NCI-H2107 (cell line): ENCODE measurements at places on chromosomes 2 and 18.

DNA sequence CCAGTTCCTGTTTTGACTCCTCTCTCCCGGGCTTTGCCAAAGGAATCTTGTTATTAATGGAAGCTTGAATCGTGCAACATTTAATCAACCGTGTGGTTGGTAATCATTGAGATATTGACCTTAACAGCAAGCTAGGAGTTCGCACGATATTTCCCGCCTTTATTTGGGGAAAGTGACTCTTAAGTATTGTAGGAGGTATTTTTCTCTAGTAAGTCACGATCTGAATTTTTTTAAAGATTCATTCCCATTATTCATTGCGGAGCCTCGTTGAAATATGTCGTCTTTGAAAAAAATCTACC, 663 bp downstream of the NUP35 start:
- DNase-seq, result no peak

DNA sequence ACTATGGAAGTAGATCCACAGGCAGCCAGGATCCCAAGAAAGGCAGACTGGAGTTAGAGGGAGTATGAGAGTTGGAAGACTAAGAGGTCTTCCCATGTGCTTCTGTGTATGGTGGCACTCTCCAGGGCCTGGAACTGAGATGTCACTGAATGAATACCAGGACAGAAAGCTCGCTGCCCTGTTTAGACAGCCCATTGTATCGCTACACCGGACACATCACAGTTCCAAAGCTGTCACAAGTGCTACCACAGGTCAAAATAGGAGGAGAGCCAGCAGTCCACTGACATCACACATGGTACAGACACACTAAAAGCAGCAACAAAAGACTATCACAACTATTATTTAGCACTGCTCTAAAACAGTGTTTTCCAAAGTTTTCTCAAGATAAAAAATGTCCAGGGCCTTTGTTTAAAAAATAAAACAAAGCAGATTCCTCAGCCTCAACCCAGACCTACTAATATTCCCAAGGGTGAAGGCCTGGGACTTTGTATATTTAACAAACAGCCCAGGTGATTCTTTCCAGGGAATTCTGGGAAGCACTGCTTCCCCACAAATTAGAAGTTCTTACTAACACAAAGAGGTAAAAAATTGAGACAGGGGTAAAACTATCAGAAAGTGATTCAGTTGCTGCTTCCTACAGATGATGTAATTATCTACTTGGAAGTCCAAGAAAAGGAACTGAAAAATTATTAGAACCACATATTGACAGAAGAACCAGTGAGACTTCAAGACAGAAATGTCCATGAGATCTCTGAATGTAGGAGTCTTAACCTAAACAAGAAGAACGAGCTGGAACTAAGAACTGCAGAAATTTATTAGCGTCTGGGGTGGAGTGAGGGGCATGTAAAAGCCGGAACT, 116.0 kb downstream of the DTNB start:
- no peak for DNase-seq

GRCh38 chr18:56684277-56684676, 33.1 kb downstream of the WDR7 start:
- DNase-seq, result no peak

GRCh38 chr2:120771111-120771780, 35.6 kb downstream of the GLI2 start:
- no peak for DNase-seq

DNA sequence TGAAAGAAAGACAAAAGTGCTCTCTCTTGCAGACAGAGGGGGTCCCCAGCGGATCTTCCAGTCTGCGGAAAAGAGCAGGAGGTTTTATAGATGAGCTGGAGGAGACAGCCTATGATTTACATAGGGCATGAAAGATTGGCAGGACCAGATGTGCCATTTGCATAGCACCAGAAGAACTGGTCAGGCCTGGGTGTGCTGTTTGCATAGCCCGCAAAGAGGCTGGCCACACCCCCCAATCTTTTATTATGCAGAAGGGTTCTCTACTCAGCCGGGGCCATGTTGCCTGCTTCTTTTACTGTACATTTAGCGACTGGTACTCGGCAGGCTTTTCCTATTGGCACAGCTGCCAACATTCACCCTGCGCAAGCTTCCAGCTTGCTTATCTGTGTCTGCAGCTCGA, 317.6 kb downstream of the GALR1 start:
- no peak for DNase-seq

DNA sequence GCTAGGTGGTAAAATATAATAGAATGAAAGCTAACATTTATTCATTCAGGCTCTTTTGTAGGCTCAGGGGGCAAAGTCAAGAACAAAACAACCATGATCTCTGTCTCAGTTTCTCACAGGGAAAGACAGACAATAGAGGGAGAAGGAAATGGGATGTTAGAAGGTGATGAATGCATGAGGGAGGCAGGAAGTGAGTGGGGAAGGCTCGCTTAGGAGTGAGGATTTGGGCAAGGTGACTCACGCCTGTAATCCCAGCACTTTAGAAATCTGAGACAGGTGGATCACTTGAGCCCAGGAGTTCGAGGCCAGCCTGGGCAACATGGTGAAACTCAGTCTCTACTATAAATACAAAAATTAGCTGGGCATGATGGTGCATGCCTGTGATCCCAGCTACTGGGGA, 88.4 kb downstream of the CTIF start:
- DNase-seq, result no peak

- DNase-seq, result no peak
Measured at GRCh38 chr2:192044496-192044895, 150.2 kb downstream of the TMEFF2 start.

DNA sequence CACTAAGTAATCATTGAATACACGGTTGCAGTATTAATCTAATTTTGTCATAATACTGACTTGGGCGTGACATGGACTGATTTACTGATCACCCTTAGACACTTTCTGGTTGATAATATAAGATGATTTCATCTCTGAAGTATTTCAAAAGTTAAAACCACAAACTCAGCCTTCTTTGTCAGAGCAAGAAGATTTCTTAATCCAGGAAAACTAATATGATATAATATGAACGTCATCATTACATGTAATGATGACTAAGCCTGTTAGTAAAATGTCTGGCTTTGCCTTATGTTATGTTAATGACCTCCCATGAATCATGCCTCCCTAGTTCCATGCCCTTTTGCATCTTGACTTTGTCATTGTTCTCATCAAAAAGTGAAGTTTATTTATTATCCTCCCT, 1325.0 kb upstream of the CDH2 start:
- DNase-seq, result no peak

GRCh38 chr2:218149848-218150440, 16.8 kb downstream of the CXCR1 start:
- no peak for DNase-seq

- DNase-seq, result no peak
Measured at GRCh38 chr2:201697899-201698298, 545 bp downstream of the MPP4 start.

- DNase-seq, result no peak
Measured at GRCh38 chr2:208713066-208713745, 306.6 kb downstream of the PTH2R start.

GRCh38 chr18:65592435-65592834, 158.4 kb upstream of the CDH7 start:
- DNase-seq, result no peak

- DNase-seq, result peak; percentile 67
Measured at GRCh38 chr2:27211943-27212625, at the start of the genes ATRAID and SLC5A6. TSS of gene ATRAID (plus strand) at chr2:27212041. CDS start at chr2:27212369, 328 bp downstream. TSS of gene SLC5A6 (minus strand) at chr2:27212268. CDS start at chr2:27207650, 4,618 bp downstream.

DNA sequence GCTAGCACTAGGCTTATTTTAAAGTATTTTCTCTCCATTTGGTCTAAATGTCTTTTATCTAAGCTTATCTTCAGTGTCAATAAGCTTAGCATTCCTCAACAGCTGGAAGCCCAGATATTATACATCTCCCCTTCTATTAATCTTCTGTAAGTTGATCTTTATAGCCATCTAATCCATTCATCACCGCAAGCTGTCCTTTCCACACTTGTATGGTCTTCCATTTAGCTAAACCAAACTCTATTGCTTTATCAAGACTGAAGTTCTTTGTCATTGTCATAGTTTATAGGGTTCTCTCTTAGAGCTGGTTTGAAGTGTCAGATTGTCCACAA, 101.3 kb upstream of the GPR45 start:
- DNase-seq, result no peak

DNA sequence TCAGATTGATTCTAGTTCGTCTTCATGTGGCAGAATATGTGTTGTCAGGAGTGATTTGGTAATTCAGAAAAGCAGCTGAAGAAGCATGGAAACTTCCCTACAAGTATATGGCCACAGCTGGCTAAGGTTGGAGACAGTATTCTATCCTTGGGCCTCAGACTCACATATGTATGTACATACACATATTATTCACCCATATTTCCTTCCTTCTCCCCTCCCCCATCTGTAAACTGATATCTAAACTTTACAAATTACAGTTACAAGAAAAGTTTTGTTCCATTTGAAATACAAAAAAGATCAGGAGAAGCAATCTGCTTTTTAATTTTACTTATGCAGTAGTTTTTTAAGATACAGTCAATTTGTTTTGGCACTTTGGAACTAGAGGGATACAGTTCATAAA, 3.1 kb downstream of the SP3 start:
- no peak for DNase-seq

DNA sequence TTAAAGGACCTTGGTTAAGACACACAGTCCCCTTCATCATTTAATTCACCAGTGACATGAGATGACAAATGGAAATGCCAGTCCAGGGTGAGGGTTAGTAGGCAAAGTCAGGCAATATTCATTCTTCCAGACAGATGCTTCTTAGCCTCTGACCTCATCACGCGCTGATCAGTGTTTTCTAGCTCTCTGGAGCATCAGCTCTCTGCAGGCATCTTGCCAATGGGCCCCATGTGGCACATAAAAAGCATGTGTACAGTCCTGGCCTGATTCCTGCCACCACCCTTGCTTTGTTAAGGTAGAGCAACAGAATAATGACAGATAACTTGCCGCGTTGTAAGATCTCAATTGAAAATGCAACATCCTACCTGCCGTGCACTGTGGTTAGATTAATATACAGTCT, 20.3 kb upstream of the NPAS2 start:
- no peak for DNase-seq

- DNase-seq, result no peak
Measured at GRCh38 chr2:137921105-137921880, 43.0 kb upstream of the HNMT start.

- DNase-seq, result no peak
Measured at GRCh38 chr18:45055811-45056210, 375.1 kb downstream of the SETBP1 start.

- no peak for DNase-seq
Measured at GRCh38 chr2:75547345-75548035, 13.2 kb downstream of the EVA1A start.

- no peak for DNase-seq
Measured at GRCh38 chr18:23340661-23341060, 112.4 kb upstream of the RIOK3 start.

DNA sequence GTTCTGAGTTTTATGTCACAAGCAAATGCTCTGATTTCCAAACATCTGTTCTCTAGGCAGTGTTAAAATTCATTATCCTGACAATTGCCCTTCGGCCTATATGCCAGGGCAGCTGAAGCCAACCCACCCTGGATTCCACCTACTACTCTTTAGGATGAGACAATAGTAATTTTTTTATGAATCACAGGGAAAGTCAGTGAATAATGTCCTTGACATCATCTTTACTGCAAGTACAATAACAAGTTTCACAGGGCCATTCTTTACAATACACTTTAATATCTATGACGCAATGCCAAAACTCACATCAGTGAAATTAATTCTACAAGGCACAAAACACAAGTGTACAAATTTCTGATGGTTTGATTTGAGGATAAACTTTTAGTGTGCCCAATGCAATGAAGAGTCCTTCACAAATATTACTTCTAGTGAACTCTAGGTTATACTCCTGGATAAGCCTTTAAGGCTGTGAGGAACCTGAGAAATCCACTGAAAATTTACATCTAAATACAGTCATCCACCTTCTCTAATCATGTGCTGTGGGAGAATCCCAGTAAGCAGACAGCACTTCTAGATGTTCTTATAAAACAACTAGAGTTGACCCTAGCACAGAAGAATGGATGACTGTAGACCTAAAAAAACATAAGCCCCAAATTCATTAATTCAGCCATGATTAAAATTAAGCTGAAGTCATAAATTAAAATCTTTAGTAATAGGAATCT, 77.3 kb upstream of the CTLA4 start:
- no peak for DNase-seq

GRCh38 chr18:3283908-3284307, 22.0 kb downstream of the MYL12B start:
- no peak for DNase-seq

GRCh38 chr2:6730649-6731532, 134.8 kb downstream of the CMPK2 start:
- DNase-seq, result no peak

GRCh38 chr18:58258692-58259342, 214.8 kb downstream of the NEDD4L start:
- DNase-seq, result no peak

GRCh38 chr2:25056098-25056821, 14.4 kb downstream of the EFR3B start:
- DNase-seq, result no peak

DNA sequence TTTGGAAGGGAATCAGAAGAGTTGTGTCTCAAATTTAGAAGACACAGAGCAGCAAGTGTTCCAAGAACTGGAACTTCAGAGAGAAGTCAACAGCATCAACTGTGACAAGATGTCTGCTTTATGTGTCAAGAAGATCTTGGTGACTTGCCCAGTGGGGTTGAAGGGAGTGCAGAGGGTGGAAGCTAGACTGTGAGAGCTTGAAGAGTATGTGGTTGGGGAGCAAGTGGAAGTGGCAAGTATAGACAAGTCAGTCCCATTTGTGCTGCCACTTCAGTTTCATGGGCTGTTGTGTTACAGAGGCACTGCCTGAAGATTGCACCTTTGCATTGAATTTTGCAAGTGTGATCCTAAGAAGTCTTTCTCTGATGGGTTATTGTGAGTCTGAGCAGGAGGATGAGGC, 68.7 kb upstream of the MC2R start:
- DNase-seq, result no peak

- no peak for DNase-seq
Measured at GRCh38 chr2:235514627-235515363, 21.0 kb downstream of the AGAP1 start.

GRCh38 chr2:6342273-6342920, 523.3 kb downstream of the CMPK2 start:
- DNase-seq, result no peak

GRCh38 chr2:118903029-118903351, 39.0 kb upstream of the MARCO start:
- DNase-seq, result no peak

DNA sequence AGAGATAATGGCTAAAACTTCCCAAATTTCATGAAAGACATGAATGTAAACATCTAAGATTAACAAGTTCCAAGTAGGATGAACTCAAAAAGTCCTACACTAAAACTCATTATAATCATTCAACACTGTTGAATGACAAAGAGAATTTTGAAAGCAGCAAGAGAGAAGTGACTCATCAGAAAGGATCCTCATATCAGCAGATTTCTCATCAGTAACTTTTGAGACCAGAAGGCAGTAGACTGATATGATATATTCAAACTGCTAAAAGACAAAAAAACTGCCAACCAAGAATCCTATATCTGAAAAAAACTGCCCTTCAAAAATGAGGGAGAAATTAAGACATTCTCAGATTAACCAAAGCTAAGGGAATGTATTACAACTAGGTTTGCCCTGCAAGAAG, 130.6 kb upstream of the OTX1 start:
- no peak for DNase-seq

GRCh38 chr2:160224060-160224459, 24.0 kb upstream of the ITGB6 start:
- DNase-seq, result no peak
